ENCODE measurements at places on chromosomes 11 and 22.

GRCh38 chr11:12449961-12450715, 72.8 kb downstream of the PARVA start:
- no peak for DNase-seq

- DNase-seq, result no peak
Observed at GRCh38 chr22:37517826-37518450, 1.3 kb downstream of the CARD10 start.

DNA sequence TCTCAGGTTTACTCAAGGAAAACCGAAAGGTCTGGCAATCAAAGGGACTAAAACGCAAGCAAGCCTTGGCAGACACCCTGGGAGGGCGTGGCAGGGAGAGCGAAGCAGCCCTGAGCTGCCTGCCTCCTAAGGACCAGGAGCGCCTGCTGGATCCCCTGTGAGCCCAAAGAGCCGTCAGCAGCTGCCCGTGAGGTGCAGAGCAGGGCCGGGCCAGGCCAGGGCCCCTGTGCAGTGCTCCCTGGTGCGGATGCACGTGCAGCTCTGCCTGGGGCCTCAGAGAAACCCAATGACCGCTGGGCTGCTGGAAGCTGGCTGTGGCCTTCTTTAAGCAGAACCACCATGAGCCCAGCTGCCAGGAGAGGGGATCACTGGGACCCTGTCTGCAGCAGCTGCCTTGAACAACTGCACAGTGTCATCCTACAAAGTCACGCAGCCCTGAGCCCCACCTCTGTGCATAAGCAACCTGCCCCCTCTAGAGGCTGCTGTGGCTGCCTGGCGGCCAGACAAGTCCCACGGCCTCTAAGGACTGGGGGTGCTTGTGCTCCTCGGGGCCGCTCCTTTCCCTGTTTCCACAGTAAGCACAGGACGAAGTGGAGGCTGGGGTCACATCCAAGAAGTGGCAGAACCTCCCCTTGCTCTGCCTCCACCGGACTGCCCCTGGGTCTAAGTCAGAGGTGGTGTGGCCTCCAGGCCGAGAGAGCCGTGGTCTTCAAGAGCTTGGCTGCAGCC, 29.1 kb upstream of the COMT start:
- no peak for DNase-seq

DNA sequence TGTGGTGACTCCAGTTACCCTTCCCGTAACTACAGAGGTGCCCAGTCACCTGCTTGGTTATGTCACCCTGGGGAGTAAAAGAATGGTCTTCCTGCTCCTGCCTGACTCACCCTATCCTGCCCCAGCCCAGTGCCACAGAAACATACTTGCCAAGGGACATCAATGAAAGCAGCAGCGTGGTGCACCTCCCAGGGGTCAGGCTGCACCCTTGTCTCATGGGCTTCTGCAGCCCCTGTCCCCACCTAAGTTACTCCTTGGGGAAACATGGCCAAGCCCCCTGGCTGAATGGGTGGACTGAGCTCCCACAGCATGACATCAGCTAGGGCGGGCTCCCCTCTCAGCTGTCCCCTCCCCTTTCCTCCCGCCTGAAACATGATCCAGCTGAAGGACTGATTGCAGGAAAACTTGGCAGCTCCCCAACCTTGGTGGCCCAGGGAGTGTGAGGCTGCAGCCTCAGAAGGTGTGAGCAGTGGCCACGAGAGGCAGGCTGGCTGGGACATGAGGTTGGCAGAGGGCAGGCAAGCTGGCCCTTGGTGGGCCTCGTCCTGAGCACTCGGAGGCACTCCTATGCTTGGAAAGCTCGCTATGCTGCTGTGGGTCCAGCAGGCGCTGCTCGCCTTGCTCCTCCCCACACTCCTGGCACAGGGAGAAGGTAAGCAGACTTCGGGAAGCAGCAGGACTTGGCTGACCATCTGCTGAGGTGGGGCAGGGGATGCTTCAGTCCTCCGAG, at the start of gene HTR3A:
TSS of gene HTR3A (plus strand) at position 368 of the 730 bp plus-strand sequence. CDS start at position 586, 218 bp downstream.
- DNase-seq, result no peak

DNA sequence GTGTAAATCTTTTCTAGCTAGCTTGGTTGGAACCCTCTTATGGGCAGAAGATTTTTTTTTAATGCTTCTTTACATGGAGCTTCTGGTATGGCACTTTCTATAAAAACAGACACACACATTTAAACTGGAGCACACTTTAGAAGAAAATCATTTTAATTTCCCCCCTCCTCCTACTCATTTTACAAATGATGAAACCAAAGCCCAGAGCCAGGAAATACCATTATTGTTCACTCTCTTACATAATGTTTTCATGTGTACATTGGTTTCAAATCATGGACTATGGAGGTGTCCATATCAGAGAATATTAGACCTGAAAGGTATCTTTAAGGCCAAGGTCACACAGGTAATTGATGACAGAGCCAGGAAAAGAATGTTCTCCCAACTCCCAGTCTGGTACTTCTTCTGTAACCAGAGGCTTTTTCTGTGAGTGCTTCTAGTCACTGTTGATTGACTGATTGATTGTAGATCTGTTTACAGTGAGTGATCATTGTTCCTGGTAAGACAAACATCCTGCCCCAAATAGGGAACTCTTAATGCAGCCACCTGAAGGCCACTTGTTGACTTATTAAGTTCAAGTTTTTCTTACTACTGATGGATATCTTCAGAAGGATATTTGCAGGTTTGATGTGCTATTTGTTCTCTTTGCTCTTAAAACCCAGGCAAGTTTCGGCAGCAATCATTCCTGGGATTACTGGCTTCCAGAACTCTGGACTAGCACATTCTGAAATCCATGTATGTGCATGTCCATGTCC, 26.8 kb upstream of the ME3 start:
- no peak for DNase-seq

GRCh38 chr11:96008161-96008720, 84.3 kb upstream of the MTMR2 start:
- DNase-seq, result no peak

- DNase-seq, result peak; percentile 77
Observed at GRCh38 chr11:128422576-128423370, 164.6 kb downstream of the ETS1 start.

DNA sequence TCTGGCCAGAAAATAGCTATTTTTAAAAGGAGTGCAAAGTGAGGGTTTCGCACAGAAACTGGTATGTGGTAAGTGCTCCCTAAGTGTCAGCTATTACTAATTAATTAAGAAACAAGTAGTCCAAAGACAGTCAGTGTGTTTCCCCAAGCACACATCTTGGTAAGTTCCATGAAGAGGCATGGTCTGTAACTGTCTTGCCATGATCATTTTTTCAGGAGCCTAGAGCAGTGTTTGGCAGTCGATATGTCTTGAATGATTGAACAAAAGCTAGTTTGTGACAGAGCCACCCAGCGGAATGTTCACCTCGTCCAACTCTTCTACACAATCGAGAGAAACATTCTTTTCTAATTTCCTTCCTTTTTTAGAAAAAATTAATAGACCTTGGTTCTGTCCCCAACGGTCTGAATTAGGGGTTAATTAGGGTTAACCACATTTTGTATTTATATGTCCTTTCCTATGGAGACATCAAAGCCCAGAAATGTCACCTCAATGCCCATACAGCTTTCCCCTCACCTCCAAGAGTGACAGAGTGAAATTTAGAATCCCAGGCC, 57.6 kb upstream of the FTH1 start:
- no peak for DNase-seq

DNA sequence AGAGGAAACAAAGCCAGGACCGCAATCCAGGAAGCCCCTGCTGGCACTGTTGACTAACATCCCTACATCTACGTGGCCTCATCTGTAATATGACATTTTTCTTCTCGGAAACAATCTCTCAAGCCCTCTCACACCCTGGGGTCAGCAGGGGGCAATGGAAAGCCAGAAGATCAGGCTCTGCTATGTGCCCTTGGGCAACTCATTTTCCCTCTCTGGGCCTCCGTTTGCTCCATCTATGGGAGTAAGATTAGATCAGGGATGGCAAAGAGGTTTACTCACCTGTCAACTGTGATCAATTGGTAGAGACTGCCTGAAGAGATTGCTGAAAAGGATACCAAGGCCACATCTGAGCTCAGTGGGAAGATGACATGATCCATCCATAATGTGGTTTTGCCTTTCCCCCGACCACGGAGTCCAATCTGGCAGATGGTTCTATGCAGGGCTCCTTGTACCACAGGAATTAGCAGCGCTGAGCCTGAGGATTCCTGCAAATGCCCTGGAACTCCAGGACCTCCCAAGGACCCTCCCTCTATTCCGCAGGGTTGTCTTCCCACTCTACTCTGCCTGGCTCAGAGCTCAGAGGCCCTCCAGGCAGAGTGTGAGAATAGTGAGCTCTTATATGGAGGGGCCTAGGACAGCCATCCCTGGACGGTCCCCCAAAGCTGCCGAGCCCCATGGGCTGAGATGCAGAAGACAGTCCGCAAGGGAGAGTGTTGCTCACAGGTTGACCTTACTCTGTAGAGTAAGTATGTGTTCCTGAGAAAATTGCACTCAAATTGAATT, 66.1 kb downstream of the CHST1 start:
- no peak for DNase-seq
